ENCODE measurements at places on chromosomes 1 and 21.

- no peak for DNase-seq
Observed at GRCh38 chr1:197808880-197809279, 33.6 kb upstream of the DENND1B start.

- no peak for DNase-seq
Observed at GRCh38 chr21:45134279-45135076, 60.1 kb downstream of the ADARB1 start.

DNA sequence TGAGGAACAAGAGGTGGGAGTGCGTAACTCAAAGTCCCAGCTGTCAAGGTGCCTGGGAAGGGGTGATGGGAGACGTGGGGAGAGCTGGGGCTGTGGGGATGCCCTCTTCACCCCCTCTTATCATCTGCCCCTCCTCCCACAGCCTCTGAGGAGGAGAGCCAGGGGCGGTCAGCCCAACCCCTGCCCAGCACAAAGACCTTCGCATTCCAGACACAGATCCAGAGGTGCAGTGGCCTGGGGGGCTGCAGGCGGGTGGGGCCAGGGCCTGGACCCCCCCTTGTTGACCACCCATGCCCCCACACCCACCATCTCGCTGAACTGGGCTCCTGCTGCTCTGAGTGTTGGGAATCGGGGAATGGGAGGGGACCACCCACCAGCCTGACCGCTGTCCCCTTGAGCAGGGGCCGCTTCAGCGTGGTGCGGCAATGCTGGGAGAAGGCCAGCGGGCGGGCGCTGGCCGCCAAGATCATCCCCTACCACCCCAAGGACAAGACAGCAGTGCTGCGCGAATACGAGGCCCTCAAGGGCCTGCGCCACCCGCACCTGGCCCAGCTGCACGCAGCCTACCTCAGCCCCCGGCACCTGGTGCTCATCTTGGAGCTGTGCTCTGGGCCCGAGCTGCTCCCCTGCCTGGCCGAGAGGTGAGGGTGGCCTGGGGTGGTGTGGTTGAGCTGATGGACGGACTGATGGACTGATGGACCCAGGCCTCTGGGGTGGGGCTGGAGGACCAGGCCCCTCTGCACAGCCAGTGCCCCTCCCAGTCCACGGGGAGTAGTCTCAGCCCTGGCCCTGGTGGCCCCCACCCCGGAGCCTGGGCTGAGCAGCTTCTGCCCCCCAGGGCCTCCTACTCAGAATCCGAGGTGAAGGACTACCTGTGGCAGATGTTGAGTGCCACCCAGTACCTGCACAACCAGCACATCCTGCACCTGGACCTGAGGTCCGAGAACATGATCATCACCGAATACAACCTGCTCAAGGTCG, 29.7 kb downstream of the TRIM11 start:
- DNase-seq, result no peak

DNA sequence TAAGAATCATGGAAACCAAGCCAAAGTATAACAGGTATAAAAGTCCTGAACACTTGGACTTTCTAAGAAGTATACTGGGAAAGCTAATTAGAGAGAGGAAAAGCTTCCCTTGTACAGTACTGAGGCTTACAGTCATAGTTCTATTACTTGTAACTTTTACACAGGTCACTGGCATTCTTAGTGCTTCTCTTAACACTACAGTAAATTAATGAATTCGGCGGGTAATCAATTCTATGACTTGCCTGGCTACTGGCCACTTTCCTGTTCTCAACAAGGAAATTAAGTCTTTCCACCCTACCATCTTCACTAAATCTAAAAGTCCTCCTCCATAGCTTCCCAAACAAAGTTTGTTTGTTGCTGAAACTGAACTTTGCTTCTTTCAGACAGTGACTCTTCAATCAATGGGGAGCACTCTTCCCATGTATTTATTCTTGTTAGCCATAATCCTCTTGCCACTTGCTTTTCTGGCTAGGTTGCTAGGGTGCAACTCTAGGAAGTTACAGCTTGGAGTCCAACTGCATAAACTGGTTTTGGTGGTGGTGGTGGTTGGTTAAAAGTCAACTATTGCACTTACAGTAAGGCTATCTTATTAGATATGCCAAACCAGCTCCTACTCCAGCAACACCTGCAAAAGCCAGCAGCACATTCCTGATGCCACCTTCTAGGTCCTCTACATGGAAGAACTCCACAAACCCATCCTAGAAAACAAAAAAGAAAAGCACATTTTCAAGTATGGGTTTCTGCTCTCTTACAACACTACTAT, 2.4 kb downstream of the MCL1 start:
- DNase-seq, result no peak

Data from Daoy (cell line).